ENCODE measurements at places on chromosomes 3 and 15.

- no peak for DNase-seq
Measured at GRCh38 chr3:171260466-171260865, 199.7 kb downstream of the TNIK start.

GRCh38 chr3:172464306-172464705 lies 16.1 kb upstream of the GHSR start:
- DNase-seq: no peak

- no peak for DNase-seq
Measured at GRCh38 chr3:64861684-64862083, 173.9 kb upstream of the ADAMTS9 start.

DNA sequence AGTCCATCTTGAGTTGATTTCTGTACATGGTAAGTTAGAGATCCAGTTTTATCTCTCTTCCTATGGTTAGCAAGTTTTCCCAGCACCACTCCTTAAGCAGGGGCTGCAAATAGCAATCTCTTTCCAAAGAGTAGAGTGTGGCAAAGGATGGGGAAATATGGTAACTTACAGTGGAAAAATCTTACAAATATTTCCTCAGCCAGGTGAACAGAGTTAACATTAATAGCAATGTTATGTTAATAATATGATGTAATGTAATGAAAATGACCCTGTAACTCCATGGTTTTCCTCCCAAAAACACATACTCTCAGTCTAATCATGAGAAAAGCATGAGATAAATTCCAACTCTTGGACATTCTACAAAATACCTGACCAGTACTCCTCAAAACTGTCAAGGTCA lies 30.4 kb downstream of the FSIP1 start:
- no peak for DNase-seq

GRCh38 chr3:151371526-151371925 lies 13.0 kb downstream of the P2RY12 start:
- no peak for DNase-seq

DNA sequence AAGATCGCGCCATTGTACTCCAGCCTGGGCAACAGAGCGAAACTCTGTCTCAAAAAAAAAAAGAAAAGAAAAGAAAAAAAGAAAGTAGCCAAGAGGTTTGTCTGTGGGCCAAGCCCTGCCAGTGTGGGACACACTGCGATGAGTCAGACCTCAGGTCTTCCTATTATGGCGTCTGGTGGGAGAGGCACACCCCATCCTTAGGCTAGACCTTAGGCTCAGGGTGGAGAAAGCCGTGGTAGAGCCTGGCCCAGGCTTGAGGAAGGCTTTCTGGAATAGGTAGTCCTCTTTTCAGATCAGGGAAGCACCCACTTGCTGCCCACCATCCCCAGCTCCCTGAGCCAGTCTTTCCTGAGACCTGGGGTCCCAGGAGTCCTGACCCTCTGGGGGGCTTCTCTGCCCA lies 6.0 kb downstream of the HEMK1 start:
- no peak for DNase-seq

DNA sequence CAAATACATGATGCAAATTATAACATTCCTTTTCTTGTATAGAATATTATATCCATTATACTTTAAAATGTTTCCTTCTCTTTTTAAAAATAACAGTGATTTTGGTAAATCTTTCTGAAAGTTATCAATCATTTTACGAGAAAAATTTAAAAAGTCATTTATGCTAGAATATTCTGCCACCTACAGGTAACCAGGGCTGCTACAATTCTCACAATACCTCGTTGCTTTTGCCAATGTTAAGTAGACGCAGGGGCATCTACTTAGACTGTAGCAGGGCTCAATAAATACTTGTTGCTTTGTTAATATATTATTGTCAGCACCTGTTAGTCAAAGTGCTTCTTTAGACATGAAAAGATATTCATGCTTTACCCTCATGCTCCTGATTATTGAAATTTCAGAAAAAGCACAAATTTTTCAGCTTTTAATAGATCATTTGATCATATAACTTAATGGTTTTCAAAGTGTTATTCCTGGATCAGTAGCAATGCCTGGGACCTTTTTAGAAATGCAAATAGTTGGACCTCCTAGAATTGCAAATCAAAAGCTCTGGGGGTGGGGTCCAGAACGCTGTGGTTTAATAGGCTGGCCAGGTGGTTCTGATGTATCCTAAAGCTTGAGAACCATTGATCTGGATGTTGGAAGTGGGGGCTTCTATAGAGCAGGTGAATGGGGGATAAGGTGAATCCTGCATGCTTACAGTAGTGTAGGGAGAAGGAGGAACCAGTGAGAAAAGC lies 223.6 kb upstream of the PDZRN3 start:
- DNase-seq: no peak

DNA sequence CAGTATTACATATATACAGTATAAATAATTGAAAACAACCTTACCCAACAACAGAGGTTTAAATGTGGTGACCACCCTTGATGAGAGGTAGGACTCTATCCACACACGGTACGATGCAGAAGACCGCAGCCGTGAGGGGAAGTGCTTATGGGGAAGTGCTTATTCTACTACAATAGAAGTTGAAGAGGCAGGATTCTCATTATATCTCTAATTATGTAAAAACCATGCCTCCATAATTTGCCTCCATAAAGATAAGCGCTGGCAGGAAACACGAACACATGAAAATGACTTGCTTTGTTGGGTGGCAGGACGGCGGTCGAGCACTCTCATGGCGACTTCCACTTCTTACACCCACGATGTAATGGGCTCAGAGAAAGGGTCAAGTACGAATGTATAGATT lies 7.2 kb upstream of the MUC13 start:
- no peak for DNase-seq

DNA sequence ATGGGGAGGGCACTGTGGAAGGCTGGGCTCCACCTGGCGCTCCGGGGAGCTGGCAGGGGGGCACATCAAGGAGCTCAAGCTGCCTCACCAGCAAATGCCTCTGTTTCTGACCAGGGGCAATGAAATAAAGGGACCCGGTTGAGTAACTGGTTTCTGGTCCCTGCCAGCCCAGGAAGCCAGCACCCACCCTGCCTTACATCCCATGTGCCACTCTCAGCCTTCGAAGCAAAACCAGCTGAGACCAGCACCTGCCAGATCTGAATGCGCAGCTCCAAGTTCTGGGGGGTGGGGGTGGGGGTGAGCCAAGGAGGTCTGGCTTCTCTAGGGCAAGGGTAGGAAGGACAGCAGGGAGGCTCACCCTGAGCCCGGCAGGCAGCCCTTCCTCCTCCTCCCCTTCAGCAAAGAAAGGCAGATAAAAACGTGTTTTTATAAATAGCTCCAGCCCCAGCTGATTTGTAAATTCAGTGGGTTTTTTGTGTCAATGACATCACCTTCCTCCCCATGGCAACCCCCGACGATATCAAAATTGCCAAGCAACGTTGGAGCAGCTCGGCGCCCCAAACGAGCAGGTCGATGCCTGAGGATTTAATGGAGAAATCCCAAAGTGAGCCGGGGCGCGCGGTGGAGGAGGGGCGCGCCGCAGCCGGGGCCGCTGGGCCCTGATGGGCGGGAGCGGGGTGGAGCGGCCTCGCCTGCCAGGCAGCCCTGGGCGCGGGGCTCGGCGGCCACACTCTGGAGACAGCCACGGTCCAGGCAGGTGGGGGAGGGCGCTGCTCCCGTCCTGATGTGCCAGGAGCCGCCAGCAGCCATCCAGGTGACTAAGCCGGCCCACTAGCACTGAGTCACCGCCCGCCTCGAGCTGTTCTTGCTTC lies at the start of gene PAK6:
PAK6 (plus strand) TSS at position 532 of the 872 bp plus-strand sequence. CDS start 25,723 bp downstream, outside the sequence.
- DNase-seq: no peak

GRCh38 chr15:77023576-77024272 lies 28.8 kb downstream of the PSTPIP1 start:
- DNase-seq: no peak

DNA sequence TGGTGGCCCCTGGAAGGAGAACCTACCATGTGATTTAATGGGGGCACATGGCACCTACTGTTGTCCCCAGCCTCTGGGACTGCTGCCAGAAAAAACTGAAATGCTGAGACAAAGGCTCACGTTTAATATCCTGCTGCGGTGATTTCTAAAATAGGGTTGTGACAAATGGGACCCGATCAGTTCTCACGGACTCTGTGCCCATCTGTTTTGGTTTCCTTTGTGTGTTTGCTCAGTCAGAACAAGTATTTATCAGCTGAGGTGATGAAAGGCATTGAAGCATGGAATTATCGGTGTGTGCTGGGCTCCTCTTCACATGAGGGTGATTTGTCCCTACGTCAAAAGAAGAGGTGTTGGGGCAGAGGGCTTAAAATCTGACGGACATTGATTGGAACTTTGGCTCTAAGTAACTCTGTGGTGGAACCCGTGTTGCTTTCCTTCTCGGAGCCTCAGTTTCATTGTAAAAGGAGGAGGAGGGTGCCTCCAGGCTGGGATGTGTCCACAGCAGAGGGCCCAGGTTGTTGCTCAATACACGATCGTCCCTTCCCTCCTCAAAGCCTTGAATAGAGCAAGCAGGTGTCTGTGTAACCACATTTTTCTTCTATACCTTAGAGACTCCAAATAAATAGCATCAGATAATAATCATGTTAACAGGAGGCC lies 283.3 kb upstream of the RGMA start:
- DNase-seq: no peak

DNA sequence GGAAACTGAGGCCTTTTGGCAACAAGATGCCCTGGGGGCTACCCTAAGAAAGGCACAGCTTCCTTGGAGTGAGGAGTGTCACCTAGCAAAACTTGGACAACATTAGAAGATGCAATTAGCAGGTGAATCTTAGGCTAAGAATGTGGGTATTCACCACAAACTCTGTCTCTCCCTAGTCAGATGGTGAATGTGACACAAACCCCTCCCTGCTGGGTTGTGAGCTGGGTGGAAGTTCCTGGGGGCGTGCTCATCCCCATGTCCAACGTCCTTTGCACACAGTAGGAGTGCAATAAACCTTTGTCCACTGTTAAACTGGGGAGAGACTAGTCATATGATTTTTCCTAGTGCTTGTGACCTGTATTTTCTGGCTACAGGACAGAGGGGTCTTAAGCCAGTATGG lies 67.1 kb upstream of the SH3GL3 start:
- DNase-seq: no peak

DNA sequence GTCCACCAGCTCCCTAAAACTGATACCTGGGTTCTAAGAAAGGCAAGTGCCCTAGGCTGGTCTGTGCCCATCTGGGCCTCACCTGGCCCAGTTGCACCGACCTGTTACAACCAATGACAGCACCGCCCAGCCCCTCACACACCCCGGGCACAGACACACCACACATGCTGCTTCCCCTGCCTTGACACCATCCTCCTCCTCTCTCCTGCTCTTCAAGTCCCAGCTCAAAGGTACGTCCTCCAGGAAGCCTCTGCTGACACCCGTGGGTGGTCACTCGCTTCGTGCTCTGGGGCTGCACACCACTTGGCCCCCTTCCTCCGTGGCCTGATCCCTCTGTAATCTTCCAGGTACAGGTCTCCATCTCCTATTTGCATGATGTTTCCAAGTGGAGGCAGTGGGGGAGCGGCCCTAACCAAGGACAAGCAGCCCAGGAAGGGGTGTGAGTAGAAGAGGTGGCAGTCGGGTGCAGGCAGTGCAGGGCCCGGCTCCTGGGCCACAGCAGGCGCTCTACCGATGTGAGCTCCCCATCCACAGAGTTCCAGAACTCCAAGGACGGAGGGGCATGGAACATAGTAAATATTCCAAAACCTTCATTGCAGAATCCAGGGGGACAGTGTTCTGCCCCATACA lies 144.6 kb downstream of the NUP210 start:
- no peak for DNase-seq

DNA sequence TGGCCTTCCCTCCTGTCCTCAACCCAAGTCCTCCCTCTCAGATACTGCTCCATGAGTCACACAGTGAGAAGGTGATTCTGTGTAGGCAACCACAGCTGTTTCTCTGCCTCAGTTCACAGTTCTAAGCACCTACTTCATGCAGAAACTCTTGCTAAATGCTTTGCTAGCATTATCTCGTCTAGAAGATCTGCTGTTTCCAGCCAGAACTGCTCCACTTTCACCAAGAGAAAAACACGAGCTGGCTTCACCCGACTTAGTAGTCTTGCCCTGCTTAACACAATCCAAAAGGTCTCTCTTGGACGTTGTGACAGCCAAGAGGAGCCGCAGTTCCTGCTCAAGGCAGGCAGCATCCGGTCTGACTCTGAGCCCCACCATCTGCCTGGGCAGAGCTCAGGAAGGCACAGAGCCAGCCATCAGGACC lies 272.1 kb downstream of the UACA start:
- DNase-seq: no peak

DNA sequence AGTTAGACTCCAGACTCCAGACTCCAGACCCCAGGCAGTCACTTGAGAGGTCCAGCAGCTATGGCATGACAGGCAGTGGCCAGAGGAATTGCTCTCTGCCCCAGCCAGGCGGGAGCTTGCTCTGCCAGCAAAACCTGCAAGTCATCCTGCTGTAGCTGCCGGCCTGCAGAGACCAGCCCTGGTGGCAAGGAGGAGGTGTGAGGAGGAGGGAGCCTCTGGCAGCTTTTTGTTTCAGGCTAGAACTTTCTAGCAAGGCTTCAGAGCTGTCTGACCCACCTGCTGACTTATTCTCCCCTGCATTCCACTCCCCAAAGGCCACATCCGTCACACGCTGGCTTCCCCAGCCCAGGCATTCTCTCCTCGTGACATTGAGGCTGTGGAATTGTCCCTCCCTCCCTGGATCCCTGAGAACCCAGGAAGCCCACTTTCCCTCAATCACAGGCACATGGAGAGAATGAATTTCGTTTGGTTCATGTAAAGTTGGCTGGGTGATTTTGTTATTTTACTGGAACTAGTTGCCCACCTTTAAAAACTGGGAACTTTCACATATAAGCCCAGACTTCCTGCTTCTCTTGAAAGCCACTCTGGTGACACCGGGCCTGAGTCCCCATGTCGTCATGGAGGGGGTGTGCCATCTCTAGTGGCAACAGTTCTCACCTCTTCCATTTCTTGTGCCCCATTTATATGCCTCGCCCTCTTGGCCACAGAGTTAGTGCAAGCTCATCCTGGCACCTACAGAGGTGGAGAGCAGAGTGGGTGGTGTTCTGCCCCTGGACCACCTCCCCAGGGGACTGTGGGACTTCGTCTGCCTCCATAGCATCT lies 82.7 kb downstream of the ABHD5 start:
- DNase-seq: no peak

- no peak for DNase-seq
Measured at GRCh38 chr3:99549957-99550603, 88.3 kb upstream of the COL8A1 start.

DNA sequence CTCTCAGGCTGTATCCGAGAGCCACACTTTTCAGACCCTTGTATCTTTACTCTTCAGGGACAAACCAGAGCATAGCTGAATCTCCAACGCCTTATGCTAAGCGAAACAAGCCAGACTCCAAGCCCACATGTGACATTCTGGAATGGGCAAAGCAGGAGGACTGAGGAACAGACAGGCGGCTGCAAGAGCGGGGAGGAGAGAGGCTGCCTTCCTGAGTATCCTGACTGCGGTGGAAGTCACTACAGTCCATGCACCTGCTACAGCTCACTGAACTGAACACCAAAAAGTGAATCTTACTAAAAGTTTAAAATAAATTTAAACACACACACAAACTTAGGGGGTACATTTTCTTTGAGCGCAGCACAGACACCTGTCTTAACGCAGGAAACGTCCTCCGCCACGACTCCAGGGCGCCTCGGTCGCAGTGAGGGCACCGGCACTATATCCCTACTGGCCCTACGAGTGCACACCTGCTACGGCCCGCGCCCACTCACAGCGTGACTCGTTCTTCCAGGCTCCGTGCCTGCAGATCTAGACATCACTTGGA lies 1.4 kb downstream of the CYFIP1 start:
- no peak for DNase-seq
